Caudate nucleus (tissue), 63 donors: ENCODE measurements at places on chromosomes 4 and X.

DNA sequence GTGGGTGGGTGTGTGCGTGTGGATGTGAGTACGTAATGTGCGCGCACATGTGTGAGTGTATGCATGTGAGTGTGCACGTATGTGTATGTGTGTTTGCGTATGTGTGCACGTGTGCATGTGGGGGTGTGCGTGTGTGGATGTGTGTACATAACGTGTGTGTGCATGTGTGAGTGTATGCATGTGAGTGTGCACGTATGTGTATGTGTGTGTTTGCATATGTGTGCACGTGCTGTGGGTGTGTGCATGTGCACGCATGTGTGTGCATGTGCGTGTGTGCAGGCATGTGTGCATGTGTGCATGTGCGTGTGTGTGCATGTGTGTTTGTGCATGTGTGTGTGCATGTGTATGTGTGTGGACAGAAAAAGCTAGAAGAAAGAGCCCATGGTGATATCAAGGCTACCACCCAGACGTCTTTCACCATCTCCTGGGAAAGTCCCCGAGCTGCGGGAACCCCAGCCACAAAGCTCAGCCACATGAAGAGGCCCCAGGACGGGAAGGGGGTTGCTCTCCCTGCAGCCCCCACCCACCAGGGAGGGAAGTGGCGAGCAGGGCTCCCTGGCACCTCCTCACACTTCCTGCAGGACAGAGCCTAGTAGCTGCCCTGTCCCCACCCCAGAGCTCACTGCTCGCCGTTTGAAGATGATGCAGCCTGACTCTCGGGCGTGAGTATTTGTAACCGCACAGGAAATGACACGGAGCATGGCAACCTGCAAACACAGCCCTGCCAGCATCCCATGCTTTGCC, 108.3 kb downstream of the DCTD start:
- no peak for DNase-seq

DNA sequence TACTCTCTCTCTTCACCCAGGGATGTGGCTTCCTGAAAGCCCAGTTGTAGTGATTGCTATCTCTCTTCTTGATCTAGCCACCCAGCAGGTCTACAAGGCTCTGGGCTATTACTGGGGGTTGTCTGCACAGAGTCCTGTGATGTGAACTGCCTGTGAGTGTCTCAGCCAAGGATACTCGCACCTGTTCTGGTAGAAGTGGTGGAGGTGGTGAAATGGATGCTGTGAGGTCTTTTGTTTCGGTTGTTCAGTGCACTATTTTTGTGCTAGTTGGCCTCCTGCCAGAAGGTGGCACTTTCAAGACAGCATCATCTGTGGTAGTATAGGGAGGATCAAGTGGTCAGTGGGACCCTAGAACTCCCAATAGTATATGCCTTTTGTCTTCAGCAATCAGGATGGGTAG, 268.0 kb downstream of the GABRG1 start:
- no peak for DNase-seq

DNA sequence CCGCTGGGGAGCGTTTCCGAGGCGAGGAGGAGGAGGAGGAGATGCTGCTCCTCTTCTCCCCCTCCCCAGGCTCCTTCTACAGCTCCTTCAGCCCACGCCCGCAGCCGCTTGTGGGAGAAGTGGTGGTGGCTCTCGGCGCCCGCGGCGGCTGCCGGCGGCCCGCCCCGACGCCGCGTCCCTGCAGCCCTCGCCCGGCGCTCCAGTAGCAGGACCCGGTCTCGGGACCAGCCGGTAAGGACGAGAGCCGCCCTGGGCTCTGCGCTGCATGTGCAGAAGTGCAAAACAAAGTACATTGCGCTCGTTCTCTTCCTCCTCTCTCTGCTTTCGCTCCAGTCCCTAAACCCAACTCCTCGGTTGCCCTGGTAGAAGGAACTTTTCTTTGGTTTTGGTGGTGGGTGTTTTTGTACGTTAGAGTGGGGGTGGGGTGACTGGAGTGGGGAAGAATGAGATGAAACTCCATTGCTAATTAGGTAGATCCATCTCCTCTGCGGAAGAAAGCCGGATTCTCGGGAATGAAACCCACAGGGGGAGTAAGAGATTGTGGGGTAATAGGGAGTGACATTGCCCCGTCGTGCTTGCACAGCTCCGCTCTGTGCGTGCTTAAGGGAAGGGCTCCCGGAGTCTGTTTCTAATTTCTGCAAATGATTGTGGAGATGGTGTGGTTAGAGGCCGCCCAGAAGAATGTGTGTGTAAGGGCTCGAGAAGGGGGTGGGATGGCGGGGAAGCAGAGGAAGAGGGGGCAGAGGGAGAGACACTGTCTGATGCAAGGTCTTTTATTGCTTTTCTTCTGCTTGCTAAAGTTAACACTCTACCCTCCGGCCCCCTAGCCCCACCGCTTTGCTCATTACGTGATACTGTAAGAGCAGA, 677 bp downstream of the PTPN13 start:
- DNase-seq, result peak; percentile 65

DNA sequence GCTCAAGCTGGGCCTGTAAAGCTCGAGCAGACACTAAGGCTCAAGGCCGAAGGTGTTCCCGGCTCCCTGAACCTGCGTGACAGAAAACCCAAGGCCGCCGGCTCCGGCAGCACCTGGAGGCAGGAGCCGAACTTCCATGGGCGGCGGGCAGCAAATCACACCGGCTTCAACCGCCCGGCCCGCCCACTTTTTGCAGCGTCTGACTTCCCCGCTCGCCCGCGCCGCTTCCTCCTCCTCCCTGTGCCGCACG, 940 bp upstream of the NSD2 start:
- DNase-seq, result peak; percentile 58

GRCh38 chr4:14168919-14169318, 541.4 kb upstream of the BOD1L1 start:
- DNase-seq, result no peak

DNA sequence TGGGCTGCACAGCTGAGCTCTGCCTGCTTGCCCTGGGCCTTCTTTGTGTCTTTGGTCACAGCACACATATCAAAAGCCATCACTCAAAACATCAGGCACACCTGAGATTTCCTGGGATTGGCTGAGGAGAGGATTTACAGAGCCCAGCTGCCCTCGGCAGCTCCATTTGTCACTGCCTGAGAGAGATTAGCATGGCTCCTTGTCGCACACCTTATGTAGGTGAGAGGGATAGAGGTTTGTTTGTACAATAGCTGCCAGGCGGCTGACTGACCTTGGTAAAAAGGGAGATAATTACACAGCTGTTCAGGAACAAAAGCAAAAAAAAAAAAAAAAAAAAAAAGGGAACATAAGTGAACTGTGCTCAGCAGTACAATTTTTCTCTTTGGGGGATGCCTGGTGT, 63.2 kb downstream of the MGST2 start:
- DNase-seq, result no peak

- no peak for DNase-seq
These were observed 595.6 kb downstream of the TRAM1L1 start for GRCh38 chr4:116489739-116490138.

GRCh38 chr4:149029056-149029651, 586.9 kb upstream of the NR3C2 start:
- DNase-seq, result no peak

DNA sequence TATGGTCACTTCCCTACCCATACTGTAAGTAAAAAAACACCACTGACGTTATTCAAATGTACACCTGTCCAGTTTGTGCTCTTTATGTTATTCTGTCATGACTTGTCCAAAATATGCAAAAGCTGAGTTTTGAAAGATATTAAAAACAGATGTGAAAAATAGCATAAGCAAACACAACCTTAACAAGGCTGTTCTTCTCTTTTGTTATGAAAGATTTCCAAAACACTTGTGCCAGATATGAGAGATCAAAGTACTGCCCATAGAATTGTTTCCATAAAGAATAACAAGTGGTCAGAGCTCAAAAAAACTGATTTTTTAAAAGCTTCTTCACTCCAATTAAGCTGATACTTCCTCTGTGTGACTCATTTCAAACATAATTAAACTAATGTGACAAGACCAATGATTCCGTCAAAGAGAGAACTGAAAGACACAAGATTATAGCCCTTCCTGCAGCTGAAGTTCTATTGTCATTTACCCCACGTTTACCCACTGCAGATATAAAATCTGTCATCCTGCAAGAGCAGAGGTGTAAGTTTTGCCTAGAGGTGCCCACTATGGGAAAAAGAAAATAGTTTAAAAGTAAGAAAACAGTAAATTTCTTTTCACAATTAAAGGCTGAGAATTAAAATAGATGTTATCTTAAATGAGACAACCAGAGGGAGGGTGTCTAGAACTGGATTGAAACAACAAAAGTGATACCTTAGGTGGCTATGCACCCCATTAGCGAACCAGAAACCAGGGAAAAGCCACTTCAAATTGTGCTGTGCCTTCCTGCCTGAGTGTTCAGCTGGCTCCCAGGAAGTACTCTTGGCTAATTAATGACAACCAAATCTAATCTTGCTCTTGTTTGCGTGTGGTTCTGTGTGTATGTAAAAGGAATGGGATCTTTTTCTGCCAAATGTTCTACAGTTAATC, 30.1 kb downstream of the RASSF6 start:
- DNase-seq, result no peak

- no peak for DNase-seq
These were observed 13.0 kb downstream of the PPP1R3F start for GRCh38 chrX:49282647-49283011.

- no peak for DNase-seq
These were observed 109.5 kb downstream of the CPZ start for GRCh38 chr4:8702020-8702495.

DNA sequence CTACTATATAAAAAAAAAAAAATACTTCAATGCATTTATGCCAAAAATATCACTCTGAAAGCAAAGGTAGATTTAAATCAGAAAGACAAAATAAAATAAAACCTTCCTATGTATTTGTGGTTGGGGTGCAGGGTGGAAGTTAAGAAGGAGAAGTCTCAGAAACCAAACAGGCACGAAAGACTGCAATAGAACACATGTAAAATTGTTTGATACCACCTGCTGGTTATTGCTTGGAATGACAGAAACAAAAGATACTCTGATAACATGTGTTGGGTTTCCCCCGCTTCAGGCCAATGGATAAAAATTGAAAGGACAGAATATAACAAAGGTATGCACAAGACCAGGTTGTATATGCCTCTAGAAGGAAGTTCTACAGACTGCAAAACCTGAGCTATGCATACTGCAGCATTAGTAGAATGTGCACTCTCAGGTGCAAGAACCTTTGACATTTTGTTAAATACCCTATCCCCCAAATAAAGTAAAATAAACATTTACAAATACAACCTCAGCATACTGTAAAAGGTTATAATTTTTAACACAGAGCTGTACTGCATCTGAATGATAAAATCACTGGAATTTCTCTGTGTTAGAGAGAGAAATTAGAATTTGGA, 118.8 kb downstream of the GABRA2 start:
- no peak for DNase-seq

GRCh38 chr4:187286525-187286924, 562.9 kb upstream of the FAT1 start:
- DNase-seq, result no peak

- DNase-seq, result no peak
These were observed 50.3 kb downstream of the MED28 start for GRCh38 chr4:17664755-17665154.

GRCh38 chrX:63658920-63659319, 126.1 kb downstream of the ARHGEF9 start:
- no peak for DNase-seq

GRCh38 chr4:188811121-188811520, 671.9 kb downstream of the TRIML1 start:
- DNase-seq, result no peak

DNA sequence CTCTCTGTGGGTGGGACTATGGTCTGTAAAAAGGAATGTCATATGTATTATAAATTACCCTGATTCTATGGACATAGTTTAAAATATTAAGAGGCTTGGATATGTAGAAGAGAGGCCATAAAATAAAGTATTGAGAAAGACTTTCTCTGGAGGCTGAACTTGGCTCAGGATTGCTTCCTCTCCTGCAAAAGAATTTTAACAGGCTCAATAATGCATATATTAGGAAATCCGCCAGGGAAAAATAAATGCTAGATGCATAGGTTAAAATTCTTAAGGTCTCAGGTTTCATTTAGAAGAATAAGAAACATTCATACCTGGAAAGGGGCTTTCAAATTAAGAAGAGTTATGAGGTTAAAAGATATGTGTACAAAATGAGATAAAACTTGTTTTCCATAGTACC, 424.3 kb downstream of the ARAP2 start:
- DNase-seq, result no peak

GRCh38 chr4:52877694-52878093, 15.6 kb downstream of the RASL11B start:
- DNase-seq, result no peak

- no peak for DNase-seq
These were observed 16.0 kb downstream of the CLDN22 start for GRCh38 chr4:183304067-183304466.

DNA sequence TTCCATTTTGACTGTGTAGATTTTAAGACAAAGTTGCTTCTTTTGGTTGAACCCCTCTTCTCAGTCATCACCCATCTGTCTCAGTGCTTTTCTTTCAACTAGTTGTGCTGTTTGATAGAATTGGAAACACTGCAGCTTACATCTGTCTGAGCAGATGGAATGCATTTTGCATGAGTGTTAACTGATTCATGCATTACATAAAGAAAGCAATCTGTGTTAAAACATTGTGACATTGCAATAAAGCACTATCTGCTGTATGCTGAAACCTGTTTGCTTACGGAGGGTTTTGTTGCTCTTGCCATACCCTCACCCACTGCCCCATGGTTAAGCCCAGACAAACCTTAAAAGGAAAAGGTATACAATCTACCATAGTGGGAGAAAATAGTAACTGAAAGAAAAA, 47.4 kb downstream of the NRK start:
- no peak for DNase-seq

DNA sequence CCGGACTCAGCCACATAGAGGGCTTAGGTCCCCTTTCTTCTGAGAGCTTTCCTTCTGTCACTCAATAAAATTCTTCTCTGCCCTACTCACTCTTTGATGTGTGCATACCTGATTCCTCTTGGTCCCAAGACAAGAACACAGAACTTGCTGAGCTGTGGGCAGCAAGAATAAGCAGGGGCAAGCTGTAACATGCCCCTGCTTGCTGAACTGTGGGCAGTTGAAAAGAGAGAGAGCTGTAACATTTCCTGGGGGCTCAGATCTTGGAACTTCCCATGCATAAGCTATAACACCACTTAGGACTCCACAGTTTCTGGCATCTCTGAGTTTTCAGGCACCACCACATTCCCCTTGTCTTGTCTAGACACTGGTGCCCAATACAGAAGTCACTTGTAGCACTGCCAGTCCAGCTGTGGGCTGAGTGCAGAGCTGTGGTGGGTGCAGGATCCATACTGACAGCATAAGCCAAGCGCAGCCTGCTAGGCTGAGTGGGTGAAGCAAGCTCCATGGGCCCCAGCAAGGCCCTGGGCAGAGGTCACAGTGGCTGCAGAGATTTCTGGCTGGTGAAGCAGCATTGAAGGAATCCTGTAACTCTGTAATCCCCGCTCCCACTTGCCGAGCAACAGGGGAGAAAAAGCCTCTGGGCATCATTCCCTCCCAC, 241.2 kb downstream of the PCDH10 start:
- no peak for DNase-seq

GRCh38 chrX:123330229-123330942, 146.3 kb downstream of the GRIA3 start:
- no peak for DNase-seq

GRCh38 chr4:148270630-148271029, 171.6 kb downstream of the NR3C2 start:
- DNase-seq, result no peak

- no peak for DNase-seq
These were observed 125.8 kb downstream of the SMIM20 start for GRCh38 chr4:26039639-26040359.

GRCh38 chr4:8438743-8439142, 1.8 kb downstream of the ACOX3 start:
- DNase-seq, result no peak

- no peak for DNase-seq
These were observed 11.3 kb downstream of the TIMP1 start for GRCh38 chrX:47593522-47593921.

- no peak for DNase-seq
These were observed 23.1 kb upstream of the TMEM150C start for GRCh38 chr4:82584931-82585330.
